ENCODE measurements at places on chromosomes 16 and 17.
A peak's percentile ranks its signal among the peaks of the same experiment; 100 is the strongest.

DNA sequence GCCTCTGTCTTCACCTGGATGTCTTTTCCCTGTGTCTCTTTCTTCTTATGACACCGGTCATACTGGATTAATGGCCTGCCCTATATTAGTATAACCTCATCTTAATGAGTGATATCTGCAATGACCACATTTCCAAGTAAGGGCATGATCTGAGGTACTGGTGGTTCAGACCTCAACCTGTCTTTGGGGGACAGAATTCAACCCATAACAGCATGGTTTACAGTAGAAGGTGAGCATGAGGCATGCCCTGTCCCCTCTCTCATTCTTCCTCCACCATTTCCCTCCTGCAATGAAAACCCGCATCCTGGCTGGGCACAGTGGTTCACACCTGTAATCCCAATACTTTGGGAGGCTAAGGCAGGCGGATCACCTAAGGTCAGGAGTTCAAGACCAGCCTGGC lies 2.8 kb upstream of the RAB37 start:
- no peak for DNase-seq

DNA sequence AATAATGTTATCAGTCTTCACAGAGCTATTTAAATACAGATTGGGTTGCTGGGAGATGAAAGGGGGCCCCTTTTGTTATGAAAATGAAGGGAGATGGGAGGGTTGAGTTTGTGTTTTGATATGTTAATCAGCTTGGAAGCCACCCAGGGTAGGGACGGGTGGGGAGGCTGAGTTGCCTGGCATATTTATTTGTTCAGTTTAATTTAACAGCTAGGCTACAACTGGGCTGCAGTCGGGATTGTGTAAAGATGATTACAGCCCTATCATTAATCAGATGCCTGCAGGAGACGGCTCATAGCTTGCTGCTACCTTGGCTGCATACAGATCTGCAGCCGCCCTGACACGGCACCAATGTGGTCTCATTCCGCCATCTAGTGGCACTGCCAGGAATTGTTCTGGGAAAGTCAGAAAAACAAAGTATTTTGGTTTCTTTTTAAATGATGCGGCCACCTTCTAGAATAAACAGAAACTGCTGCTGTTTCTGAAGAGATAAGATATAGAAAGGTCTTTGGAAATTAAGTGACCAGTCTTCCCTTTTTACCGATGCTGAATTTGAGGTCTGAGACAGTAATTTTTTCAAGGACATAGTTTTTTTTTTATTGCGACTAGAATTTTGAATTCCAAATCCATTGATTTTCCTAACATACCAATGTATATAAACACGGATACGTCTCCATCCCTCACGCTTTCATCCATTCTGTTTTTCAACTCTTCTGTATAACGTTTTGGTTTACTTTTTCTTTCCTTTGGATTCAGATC lies 458.0 kb upstream of the ASIC2 start:
- peak; percentile 76 for DNase-seq

DNA sequence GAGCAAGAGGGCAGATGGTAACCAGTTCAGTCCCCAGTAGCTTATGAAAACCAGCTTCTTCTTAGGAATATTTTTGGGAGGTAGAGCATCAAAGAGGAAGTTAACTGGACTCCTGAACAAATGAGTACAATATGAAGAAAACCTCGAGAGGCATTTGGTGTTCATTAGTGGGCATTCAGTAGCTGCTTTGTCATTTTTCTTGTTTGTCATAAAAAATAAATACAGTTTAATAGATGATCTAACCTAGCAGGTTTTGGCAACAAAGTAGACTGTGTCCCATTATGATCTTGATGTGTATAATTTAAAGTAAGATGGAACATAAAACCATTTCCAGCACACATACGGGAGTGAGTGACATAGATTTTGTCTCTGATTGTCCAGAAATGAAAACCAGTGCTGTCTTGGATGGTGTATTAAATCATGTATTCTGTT lies 173.1 kb downstream of the HS3ST3A1 start:
- no peak for DNase-seq

GRCh38 chr17:43771463-43771862 lies 7.3 kb downstream of the DUSP3 start:
- DNase-seq, result no peak

DNA sequence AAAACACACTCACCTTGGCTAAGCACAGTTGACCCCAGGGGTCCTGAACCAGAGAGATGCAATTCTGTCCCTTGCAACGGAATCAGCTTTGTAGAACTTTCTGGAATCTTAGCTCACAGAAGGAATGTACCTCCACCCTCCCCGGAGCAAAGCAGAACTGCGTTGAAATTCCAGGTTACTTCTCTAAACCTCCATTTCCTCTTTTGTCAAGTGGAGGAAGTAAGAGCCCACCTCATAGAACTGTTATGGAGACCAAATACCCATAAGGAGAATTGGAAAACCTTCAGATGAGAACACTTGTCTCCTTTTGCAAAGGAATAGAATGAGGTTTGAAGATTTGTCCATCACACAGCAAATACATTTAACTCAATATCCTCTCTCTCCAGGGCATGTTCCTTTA lies 86.6 kb upstream of the RBBP6 start:
- no peak for DNase-seq

DNA sequence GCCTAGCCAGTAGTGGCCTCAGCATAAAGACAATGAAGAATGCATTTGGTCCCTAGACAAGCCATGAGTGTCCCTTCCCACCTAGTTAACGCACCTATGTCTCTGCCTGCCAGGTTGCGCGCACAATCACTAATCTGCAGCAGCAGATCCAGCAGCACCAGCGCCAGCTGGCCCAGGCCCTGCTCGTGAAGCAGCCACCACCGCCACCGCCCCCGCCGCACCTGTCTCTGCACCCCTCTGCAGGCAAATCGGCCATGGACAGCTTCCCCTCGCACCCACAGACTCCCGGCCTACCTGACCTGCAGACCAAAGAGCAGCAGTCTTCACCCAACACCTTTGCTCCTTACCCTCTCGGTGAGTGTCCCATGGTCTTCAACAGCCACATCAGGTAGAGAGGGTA lies 41.8 kb downstream of the TMC6 start:
- no peak for DNase-seq

- DNase-seq, result no peak
These were observed 91.3 kb downstream of the NDE1 start for GRCh38 chr16:15741207-15741871.

GRCh38 chr17:79966681-79967080 lies 69.0 kb downstream of the TBC1D16 start:
- no peak for DNase-seq

- DNase-seq, result no peak
These were observed 2.1 kb downstream of the HIRIP3 start for GRCh38 chr16:29993191-29993902.

DNA sequence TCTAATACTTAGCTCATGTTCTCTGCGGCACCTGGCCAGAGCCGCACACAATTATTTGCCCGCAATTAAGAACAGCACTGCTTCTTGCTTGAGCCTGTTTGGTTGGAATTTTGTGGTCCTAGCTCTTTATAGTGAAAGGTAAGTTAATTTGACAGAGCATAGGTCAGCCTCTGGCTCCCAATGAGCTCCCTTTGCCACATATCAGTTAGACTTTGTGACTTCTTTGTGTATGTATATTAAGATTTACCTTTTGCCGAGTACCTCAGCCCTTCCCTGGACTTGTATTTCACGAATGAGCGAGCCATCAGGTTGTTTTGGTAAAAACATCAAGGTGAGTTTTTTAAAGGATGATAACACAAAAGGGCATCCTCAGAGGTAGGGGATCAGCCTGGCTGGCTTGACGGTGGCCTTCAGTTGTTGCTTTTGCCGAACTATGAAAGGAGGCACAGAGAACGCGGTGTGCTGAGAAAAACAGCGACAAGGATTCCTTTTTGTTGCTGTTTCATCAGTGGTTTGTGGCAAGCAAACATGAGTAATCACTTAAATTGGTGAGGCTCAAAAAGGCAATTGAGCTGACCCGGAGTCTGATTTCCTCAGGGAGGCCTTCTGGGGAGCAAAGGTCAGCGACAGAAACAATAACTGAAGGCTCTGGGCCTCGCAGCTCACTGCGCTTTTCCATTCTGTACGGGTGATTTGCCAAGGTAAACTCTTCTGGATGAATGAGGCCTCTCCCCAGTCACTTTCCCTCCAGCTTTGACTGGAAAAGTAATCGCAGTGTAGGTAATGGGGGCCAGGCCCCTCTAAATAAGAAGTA lies 163.6 kb downstream of the HS3ST3A1 start:
- DNase-seq, result no peak

- no peak for DNase-seq
These were observed 91.1 kb downstream of the TNFRSF13B start for GRCh38 chr17:16880843-16881230.

- no peak for DNase-seq
These were observed 46.2 kb downstream of the GNAO1 start for GRCh38 chr16:56237451-56237930.

GRCh38 chr16:51210087-51210486 lies 59.0 kb upstream of the SALL1 start:
- DNase-seq, result no peak

DNA sequence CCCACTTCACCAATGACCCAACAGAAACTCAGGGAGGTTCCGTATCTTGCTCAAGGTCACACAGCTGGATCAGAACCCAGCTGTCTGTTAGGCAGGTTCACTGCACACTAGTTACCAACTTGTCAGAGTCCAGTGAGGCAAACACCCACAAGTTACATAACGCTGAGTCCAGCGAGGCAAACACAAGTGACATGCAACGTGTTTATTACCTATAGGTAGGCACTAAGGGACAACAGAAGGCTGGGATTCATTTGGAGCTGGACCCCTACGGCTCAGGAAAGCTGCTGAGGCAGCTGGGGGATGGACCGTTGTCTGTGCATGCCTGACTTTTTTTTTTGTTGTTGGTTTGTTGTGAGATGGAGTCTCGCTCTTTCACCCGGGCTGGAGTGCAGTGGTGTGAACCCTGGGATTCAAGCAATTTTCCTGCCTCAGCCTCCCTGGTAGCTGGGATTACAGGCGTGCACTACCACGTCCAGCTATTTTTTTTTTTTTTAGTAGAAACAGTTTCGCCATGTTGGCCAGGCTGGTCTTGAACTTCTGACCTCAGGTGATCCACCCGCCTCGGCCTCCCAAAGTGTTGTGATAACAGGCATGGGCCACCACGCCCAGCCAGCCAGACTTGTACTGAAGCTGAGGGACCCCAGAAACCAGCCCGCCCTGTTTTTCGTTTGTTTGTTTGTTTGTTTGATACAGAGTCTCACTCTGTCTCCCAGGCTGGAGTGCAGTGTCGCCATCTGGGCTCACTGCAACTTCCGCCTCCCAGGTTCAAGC lies 1.9 kb upstream of the RSAD1 start:
- no peak for DNase-seq

GRCh38 chr17:50916026-50916707 lies 50.0 kb upstream of the TOB1 start:
- DNase-seq, result peak; percentile 59

- no peak for DNase-seq
These were observed 6.2 kb upstream of the GSE1 start for GRCh38 chr16:85606904-85607303.

- no peak for DNase-seq
These were observed 575.7 kb upstream of the CDH11 start for GRCh38 chr16:65697521-65697920.

- DNase-seq, result no peak
These were observed 1.6 kb upstream of the DECR2 start for GRCh38 chr16:400061-400591.

GRCh38 chr17:58643147-58643546 lies 48.7 kb downstream of the TEX14 start:
- no peak for DNase-seq

GRCh38 chr17:17118399-17118798 lies 76.1 kb downstream of the MPRIP start:
- no peak for DNase-seq

DNA sequence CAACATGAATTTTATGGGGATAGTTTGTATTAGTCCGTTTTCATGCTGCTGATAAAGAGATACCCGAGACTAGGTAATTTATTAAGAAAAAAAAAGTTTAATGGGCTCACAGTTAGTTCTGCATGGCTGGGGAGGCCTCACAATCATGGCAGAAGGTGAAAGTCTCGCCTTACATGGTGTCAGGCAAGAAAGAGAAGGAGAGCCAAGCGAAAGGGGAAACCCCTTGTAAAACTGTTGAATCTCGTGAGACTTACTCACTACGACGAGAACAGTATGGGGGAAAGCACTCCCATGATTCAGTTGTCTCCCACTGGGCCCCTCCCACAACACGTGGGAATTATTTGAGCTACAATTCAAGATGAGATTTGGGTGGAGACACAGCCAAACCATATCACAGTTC lies 181.5 kb downstream of the PRKCA start:
- DNase-seq, result no peak

DNA sequence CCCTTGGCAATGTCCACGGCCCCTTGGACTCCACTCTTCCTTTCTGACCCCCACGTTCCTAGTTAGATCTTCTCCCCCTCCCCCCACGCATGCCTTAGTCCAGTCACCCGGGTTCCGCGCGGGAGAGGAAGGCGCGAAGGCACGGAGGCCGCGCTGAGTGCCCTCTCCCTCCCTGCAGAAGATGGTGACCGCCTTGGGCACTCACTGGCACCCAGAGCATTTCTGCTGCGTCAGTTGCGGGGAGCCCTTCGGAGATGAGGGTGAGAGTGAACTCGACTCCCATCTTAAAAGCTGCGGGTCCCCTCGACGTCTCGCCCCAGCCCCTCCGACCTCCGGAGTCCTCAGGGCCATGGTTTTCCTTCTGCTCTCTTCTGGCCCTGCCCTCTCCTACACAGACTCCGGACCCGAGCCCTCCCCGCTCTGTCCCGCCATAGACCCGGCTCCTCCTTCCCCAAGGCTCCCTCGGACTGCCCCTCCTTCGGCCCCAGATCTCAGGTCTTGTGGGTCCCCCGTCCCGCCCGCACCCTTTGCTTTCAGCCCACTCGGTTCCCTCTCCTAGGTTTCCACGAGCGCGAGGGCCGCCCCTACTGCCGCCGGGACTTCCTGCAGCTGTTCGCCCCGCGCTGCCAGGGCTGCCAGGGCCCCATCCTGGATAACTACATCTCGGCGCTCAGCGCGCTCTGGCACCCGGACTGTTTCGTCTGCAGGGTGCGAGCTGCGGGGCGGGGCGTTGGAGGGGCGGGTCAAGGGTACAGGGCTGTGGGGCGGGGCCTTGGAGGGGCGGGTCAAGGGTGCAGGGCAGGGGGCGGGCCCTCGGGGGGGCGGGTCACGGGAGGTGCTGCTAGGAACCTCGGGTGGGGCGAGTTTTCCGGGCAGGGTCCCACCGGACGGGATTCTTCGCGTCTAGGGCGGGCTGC lies 4.6 kb downstream of the TGFB1I1 start:
- peak; percentile 74 for DNase-seq

DNA sequence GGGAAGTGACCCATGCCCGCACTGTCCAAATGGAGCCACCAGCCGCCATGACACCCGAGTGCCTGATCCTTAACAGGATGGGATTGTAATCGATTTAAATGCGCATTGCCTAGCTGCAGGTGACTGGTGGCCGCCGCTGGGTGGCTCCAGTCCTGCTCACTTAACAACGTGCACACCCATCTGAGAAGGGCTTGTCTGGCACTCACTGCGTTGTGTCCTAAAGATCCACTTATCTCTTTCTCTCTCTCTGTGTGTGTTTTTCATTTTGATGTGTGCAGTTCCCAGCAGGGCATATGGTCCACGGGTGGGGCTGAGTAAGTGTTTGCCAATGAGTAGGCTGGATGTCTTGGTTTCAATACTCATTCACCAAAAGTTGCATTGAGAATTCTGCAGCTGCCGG lies 80.6 kb downstream of the IRF8 start:
- peak; percentile 43 for DNase-seq

- no peak for DNase-seq
These were observed 5.0 kb downstream of the TSR1 start for GRCh38 chr17:2331303-2331702.

GRCh38 chr17:14469971-14470370 lies 169.1 kb downstream of the HS3ST3B1 start:
- no peak for DNase-seq

Data from suppressor macrophage treated with lipopolysaccharide for 4 hours (primary cell).